ENCODE measurements at places on chromosomes 3 and 15.

DNA sequence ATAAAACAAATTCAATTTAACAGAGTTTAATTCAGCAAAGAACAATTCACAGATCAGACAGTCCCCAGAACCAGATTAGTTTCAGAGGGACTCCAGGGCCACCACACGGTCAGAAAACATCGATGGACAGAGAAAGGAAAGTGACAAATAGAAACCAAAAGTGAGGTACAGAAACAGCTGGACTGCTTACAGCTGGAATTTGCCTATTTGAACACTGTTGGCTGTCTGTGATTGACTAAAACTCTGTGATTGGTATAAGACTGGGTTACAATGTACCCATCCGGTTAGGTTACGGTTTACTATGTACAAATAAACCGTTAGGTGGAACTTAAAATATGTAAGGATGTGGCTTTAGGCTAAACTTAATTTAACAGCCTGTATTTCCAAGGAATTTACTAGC lies 30.3 kb downstream of the MOBP start:
- no peak for DNase-seq

DNA sequence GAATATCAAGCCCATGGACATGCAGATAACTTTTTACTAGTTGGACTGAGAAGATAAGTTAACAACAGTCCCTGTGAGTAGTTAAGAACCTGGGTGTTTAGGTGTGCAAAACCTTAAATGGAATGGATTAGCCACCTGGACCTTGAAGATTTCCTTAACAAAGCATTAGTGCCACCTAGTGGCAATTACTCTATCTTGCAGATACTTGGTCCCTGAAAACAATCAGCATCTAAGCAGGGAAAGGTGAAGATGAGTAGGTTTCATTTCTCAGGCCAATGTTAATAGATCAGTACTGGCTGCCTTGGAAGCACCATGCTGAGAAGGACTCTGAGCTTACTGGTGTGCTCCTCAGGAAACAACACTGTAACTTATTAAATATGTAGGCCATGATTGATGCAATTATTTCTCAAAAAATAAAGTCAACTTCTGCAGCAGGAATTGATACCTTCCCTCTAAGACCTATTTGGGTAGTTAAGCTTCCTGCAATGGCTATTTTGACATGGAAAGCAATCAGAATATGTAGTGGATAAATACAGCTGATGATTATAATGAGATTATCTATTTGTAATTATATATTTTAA lies 329.4 kb downstream of the TBC1D5 start:
- no peak for DNase-seq

- no peak for DNase-seq
These were observed 328.4 kb upstream of the NECTIN3 start for GRCh38 chr3:110743202-110743601.

DNA sequence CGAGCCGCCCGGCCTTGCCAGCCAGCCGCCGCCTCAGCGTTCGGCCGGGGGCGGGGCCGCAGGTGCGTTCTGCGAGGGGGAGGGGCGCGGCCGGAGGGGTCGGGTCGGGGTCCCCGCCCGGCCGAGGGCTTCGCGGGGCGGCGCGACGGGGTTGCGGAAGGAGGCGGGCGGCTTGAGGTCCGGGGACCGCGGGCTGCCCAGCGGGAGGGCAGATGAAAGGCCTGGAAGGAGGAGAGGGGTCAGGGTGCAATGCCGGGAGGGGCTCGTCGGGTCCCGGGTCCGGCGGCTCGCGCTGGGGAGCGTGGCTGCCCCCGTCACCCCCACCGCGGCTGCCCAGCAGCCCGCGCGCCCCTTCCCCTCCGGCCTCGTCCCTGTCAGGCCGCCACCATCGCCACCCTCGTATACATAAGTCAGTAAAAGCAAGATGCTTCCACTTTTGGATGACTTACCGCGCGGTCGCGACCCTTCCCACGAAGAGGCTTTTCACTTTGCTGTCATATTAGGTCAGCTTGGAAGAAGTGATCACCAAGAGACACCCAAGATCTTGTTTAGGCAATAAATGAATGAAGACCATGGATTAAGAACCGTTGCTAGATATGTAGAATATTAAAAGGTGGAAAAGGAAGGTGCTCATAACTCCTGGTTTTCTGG lies 620 bp upstream of the ANP32A start:
- DNase-seq = no peak

- no peak for DNase-seq
These were observed 33.6 kb downstream of the HPS3 start for GRCh38 chr3:149163066-149163465.

- no peak for DNase-seq
These were observed 130.9 kb upstream of the RASGRP1 start for GRCh38 chr15:38695249-38696108.

- peak; percentile 6 for DNase-seq
These were observed 626 bp upstream of the GPR176 start for GRCh38 chr15:39920510-39921273.

GRCh38 chr3:120649830-120650233 lies 32.2 kb downstream of the HGD start:
- no peak for DNase-seq

DNA sequence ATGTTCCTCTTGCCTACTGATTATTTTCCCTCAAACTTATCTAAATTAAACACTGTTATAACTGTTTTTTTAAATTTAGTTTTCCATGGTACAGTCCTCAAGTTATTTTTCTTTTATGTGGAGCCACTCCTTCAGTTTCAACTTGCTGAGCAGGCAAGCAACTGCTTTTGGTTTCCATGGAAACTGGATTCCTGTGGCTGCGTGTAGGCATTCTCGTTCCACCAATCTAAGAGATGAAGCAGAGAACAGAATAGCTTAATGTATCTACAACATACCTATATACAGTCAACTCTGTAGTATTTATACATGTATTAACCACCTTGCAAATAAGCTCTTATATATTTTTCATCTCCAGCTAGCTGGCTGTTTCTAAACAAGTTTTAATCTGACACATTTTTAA lies 25.8 kb upstream of the ANXA2 start:
- no peak for DNase-seq

GRCh38 chr3:39187372-39188155 lies 4.8 kb downstream of the XIRP1 start:
- DNase-seq = no peak

GRCh38 chr3:56144805-56145204 lies 323.5 kb downstream of the ERC2 start:
- no peak for DNase-seq

- DNase-seq = no peak
These were observed 4.7 kb upstream of the DCBLD2 start for GRCh38 chr3:98906230-98906629.

DNA sequence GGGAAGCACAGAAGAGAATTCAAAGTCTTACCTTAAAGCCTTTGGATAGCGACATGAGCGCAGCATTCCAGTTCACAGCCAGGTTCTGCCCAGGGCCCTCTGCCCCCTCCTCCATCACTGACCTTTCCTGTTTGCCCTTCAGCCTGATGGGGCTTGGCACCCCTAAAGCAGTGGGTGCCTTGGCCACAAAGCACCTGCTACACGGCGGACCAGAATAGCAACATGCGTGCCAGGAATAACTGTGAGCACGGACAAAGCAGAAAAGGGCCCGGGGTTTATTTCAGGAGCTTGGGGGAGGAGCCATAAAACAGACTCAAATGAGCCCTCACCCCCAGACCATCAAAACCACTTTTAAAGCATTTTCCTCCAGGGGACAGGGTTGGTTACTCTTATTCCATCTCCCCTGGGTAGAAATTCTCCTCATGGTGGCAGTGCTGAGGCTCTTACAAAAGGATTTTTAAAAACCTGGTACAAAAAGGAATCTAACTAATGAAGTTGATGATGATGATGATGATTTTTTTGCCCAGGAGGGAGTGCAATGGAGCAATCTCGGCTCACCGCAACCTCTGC lies 135.4 kb downstream of the KLF13 start:
- no peak for DNase-seq

DNA sequence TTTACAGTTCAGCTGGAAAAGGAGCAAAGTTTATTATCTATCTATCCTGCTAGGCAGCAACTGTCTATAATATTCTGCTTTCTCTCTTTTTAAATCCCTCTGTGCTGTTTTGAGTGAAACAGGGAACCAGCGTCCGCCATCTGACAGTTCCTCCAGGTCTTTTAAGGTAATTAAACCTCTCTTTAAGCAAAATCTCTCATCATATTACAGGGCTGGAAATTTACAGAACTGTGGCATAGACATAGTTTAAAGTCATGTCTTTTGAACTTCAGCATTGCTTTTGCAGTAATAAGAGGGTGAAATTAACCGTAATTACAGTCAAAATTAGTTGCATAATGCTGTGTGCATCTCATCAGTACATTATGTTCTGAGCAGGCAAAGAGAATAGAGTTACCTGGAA lies 263.4 kb upstream of the KCNMB2 start:
- no peak for DNase-seq

DNA sequence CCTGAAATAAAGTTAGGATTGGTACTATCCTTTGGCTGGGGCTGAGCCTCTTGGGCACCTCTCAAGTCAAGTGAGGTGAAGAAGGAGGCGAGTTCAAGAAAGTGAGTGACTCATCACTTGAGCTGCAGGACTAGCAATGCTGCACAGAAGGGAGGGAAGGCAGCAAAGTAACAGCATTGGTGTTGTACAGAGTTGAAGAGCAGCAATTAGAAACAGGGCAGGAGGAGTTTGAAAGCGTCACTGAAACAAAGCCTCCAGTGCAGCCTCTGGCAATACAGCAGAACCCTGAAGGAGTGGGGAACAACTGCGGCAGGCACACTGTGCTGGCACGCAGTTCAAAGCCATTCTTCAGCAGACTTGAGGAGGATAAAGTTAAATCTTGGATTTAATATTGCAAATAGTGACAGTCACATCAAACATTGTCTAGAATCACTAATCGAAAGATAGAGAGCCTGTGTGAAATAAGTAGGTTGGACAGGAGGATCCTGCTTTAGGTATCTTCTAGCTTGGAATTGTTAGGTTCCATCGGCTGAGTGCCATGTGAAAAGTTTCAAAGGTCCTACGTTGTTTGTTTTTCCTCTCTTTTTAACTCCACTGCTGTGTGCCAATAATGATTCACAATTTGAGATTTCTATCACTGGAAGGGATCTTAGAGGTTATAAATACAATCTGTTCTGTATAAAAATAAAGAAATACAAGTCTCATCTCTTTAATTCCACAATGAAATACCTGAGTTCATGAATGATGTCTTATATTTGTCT lies 479.8 kb downstream of the NAALADL2 start:
- DNase-seq = no peak

DNA sequence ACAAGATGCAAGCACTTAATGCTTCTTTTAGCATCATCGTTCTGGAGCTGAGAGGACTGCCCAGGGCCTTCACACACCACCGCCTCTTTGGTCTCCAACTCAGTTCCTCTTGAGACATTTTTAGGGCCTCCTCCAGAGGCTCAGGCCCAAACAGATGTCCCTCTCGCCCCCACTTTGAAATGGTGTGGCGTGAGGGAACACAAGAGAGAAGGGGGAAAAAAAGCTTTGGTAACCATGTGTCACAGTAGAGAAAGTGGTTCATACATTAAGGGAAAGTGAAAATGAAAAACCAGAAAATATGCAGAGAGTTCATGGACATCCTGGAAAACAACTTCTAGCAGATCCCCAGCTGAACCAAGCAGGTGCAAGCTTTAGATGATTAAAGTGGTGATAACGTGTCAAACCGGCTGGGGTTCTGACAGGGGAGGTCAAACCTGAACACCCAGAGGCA lies 33.1 kb upstream of the FOXP1 start:
- DNase-seq = no peak

DNA sequence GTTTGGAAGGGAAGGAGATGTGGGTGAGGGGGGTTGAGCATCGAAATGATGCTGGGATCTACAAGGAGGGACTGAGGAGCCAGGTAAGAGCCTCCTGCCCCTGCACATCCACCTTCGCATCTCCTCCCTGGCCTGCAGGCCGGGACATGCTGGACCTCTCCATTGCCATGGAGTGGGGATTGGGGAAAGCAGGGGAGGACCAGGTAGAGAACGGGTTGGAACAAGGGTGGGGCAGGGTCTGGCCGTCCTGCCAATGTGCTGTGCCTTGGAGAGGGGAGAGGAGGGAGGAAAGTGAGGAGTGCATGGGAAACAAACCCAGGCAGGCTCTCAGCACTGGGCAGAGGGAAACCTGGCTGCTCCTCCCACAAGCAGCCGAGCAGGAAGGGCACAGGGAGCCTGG lies 10.6 kb downstream of the PLA2G4B start:
- DNase-seq = no peak

DNA sequence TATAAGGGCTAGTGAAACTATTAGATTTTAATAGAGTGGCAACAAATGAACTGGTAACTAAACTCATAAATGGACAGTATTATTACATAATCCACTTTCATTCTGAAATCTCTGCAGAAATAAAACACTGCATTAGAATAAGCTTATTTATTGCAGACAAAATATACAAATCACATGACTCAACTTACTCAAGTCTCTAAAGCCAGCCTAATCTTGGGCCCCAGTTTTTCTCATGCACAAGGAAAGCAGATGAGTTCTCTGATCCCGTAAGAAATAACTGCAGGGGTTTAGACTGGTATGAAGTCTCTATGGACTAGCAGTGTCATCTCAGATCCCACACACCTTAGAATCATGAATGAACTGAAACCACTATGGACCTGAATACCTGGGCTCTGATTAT lies 5.8 kb downstream of the DLG1 start:
- no peak for DNase-seq

DNA sequence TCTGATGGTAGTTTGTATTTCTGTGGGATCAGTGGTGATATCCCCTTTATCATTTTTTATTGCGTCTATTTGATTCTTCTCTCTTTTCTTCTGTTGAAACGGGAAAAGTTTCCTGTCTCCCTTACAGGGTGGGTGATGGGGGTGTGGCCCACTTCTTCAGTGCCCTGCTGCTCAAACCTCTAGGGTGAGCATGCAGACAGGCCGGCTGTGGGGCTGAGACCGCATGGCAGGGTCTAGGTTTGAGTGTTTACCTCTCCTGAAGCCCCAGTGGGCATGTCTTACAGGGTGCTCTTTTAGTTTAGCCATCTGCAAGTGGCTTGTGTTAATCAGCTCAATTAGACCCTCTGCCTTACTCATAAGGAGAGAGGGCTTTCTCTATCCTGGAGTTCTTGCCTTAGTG lies 450.0 kb upstream of the EPHA3 start:
- DNase-seq = no peak

- DNase-seq = no peak
These were observed 25.6 kb upstream of the LDHAL6B start for GRCh38 chr15:59180945-59181600.

GRCh38 chr15:42121021-42121420 lies 26.7 kb upstream of the PLA2G4D start:
- DNase-seq = no peak
